Activated naive CD4-positive, alpha-beta T cell treated with anti-CD3 and anti-CD28 coated beads for 36 hours (primary cell): ENCODE measurements at places on chromosomes 13 and 19.

- peak; percentile 86 for DNase-seq
- peak overlapping the region; percentile 93 for H3K27ac ChIP-seq
- H3K4me3 ChIP-seq = peak overlapping the region; percentile 84
- H3K4me1 ChIP-seq = peaks cover 75% of the 10 kb centered on the region
These were observed 4.9 kb upstream of the ZFP36 start for GRCh38 chr19:39401549-39402345.

GRCh38 chr19:56295531-56296455, 18.8 kb downstream of the ZSCAN5A start:
- H3K27ac ChIP-seq = no peak overlapping the region
- H3K36me3 ChIP-seq = peaks cover 41% of the 10 kb centered on the region
- no peaks in the 10 kb centered on the region for H3K4me1 ChIP-seq

GRCh38 chr19:29678484-29679106, 13.3 kb downstream of the PLEKHF1 start:
- DNase-seq = no peak
- H3K4me3 ChIP-seq = no peak overlapping the region
- H3K27ac ChIP-seq = no peak overlapping the region
- H3K36me3 ChIP-seq = peaks cover 15% of the 10 kb centered on the region

- H3K4me3 ChIP-seq = no peak overlapping the region
- H3K4me1 ChIP-seq = peaks cover 12% of the 10 kb centered on the region
- no peak overlapping the region for H3K27ac ChIP-seq
- H3K27me3 ChIP-seq = no peaks in the 10 kb centered on the region
- no peaks in the 10 kb centered on the region for H3K36me3 ChIP-seq
These were observed 70.3 kb downstream of the ALOX5AP start for GRCh38 chr13:30805603-30806011.
